ENCODE measurements at places on chromosomes 7 and 10. TPM values are rescaled to one million over a fixed set of nuclear protein-coding genes. Genes with fewer than 3 reads are reported as not detected.
A peak's percentile ranks its signal among the peaks of the same experiment; 100 is the strongest.

The PRKCQ gene
- 14.7 TPM for polyA plus RNA-seq

The MMP21 gene
- polyA plus RNA-seq, result 0.44 TPM

The SMC3 gene
- polyA plus RNA-seq, result 31.4 TPM

The CASP2 gene
- 19.5 TPM for polyA plus RNA-seq

The GPR15LG gene
- not detected for polyA plus RNA-seq

The RSPH10B2 gene
- polyA plus RNA-seq, result 0.10 TPM

The FASTK gene
- polyA plus RNA-seq, result 90.1 TPM

The IDI1 gene
- 49.1 TPM for polyA plus RNA-seq

The VPS37D gene
- polyA plus RNA-seq, result 3.7 TPM

The CFAP43 gene
- polyA plus RNA-seq, result 0.11 TPM

The MASTL gene
- 9.7 TPM for polyA plus RNA-seq

- no peak for DNase-seq
Observed at GRCh38 chr7:81803267-81803666, 33.4 kb upstream of the HGF start.

DNA sequence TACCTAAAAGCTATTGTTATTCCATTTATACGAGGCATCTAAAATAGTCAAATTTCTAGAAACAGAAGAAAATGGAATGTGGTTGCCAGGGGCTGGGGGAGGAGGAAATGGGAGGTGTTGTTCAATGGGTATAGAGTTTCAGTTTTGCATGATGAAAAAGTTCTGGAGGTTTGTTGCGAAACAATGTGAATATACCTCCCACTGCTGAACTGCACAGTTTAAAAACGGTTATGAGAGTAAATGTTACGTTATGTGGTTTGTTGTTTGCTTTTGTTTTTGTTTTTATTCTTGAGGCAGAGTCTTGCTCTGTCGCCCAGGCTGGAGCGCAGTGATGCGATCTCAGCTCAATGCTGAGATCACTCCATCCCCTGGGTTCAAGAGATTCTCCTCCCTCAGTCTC, 64.9 kb upstream of the NRBF2 start:
- DNase-seq, result no peak

DNA sequence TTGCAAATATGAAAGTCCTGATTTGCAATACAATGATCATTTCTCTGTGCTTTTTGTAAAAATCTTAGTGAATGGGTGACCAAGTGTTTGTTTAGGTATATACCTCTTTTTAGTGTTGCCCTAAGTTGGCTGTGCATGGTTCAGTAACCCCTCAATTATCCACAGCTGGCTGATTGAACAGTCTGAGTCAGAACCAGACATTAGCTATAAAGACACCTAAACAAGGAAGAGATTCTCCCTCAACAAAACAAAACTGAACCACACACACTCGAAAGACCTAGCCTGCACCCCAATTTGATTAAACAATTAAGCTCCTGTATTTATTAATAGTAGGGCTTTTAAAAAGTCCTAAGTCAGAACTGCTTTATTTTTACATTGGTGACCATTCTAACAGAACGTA, 2.8 kb downstream of the RSBN1L start:
- DNase-seq, result no peak

DNA sequence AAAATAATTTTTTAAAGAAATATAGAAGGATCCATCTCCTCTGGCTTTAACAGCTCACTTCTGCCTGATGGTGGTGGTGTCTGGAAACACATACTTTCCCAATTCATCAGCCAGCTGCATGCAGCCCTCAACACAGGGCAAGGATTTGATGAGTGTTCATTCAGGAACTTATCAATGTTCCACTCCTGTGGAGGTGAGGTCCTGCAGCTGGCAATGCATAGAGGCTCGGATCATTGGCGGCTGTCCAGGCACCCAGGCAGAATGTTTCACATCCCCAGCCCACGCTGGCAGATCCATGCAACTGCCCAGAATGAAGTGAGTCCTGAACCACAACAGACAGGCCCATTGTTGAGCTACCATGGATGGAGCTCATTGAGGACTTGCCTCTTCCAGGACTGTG, 55.2 kb upstream of the KCNMA1 start:
- no peak for DNase-seq

DNA sequence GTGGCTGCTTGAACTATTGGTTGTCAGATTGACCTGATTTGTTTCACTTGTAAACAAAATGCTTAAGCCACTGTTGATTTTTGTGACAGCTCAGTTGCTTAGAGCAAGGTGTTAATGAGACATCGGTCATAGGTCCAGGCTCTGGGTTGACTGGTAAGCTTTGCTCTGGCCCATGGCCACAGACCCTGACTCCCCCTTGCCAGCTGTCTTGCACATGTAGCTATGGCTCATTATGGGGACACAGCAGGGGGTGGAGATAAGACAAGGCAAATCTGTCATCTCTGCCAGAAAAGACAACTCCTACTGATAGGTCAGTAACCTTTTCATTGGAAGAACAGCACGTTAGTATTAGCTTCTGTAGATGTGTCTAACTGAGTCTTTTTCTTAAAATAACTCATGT, 95.3 kb downstream of the KAT6B start:
- DNase-seq, result no peak

DNA sequence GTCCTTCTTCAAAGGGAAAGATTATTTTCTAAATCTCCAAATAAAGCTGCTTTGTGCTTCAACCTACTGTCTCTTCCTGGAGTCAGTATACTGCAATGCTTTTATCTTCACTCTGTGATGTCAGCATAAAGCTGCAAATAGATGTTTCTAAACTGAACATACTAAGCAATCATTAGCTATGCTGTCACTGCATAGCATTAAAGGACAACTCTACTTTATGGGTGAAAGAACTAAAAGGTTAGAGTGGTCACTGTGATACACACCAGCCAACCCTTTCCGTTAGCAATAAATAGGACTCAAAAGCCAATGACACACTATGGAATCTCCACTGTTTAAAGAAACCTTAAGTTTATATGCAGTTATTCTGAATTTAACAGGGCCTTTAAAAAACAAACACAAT, 1.8 kb downstream of the CCDC186 start:
- peak; percentile 35 for DNase-seq

DNA sequence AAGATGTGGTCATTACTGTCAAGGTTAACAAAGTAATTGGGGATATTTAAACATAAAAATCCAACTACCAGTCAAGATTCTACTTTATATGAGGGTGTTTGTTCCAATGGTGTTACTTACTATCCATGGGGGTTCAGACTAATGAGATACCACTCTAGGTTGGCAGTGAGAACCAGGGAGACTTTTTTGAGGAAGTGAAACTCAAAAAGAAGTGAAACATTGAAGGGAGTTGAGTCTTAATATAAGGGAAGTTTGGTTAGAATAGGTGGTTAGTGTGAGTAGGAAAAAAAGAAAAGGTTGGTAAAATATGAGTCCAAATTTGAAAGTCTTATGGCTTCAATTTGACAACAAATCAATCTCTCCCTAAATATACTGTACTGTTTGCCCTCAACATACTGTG, 123.6 kb upstream of the ANK3 start:
- no peak for DNase-seq

- peak; percentile 28 for DNase-seq
Observed at GRCh38 chr10:62666275-62666674, 138.2 kb upstream of the ADO start.

DNA sequence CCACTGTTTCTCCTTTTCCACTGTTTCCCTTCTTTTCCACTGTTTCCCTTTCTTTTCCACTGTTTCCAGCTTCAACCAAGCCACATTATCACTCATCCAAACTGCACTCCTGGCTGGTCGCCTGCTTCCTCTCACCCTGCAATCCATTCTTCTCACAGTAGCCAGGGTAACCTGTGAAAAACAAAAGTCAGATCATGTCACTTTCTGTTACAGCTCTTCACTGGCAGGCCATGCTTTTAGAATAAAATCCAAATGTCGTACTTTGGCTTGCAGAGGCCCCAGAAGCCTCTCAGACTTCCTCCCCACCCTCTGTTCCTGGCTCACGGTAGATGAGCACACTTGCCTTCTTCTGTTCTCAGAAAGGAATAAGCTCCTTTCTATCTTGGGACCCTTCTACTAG, 33.9 kb downstream of the STARD3NL start:
- DNase-seq, result peak; percentile 84

- no peak for DNase-seq
Observed at GRCh38 chr10:114753126-114753525, 68.5 kb upstream of the FHIP2A start.

GRCh38 chr7:47180516-47180826, 401.4 kb downstream of the TNS3 start:
- DNase-seq, result no peak

DNA sequence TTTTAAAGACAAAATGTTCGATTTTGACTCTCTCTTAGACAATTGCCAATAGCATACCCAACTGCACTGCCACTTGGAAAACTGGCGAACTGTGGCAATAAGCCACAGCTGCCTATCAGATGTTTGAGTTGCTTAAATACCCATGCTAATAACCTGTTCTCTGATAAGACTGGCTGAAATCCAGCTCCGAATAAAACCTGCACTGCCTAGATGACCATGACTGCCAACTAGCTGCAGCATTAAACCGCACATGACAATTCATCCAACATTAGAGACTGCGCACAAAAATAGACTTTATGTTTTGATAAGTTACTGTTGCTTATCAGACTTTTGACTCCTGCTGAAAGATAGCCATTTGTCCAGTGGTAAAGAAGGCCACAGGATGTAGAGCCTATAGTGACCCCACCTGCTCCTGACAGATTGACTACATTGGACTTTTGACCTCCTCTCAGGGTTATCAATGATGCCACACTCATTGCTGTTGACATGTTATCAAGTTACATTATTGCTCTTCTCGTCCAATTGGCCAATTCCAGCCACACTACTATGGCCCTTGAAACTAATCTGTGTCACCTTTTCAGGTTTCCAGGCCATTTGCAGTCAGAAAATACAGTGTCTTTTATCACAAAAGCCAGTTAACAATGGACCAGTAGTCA, 299.0 kb downstream of the HGF start:
- no peak for DNase-seq

DNA sequence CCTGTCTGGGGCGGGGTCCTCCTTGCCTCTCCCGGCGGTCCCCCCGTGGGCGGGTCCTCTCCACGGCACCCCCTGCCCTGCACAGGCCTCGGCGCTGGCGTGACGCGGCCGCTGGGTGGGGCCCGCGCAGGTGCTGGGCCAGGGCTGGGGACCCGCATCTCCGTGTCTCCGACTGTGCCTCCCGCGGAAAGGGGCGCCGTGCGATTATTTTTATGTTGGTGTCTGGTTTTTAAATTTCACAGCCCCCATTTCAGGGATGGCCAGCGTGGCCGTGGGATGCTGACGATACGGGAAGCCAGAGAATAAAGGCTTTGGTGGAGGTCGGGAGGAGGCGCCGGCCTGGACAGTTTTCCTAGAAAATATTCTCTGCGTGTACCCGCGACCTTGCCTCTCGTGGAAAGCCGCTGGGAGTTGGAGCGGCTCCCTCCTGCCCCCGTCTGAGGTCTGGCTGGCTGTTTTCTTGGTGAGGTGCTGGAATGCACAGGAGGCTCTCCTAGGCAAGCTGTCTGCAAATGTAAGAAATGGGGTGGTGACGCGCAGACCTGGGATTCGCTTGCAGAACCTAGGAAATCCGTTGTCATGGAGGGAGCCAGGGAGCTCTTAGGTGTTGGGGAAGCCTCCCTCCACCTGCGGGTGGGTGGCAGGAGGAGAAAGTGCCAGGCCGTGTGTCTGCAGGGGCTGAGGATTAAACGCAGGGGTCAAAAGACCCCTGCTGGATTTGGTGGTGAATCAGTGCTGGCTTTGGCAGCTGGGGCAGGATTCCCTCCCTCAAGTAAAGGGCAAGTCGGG, 28.7 kb upstream of the JAKMIP3 start:
- peak; percentile 12 for DNase-seq

GRCh38 chr7:127107601-127108007, 145.1 kb downstream of the GRM8 start:
- DNase-seq, result peak; percentile 70

DNA sequence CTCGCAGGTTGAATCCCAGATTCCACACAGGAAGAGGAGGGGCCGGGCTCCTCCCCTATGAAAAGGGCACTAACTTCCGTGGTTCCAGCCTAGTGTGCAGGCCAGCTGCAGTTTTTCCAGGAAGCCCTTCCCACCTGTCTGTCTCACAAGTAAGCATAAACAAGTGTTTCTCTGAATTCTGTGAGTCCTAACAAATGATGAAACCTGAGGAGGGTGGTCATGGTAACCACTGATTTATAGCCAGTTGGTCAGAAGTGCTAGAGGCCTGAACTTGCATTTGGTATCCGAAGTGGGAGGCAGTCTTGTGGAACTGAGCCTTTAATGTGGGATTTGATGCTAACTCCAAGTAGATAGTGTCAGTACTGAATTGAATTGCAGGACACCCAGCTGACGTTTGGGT, 54.7 kb upstream of the STEAP4 start:
- DNase-seq, result no peak

DNA sequence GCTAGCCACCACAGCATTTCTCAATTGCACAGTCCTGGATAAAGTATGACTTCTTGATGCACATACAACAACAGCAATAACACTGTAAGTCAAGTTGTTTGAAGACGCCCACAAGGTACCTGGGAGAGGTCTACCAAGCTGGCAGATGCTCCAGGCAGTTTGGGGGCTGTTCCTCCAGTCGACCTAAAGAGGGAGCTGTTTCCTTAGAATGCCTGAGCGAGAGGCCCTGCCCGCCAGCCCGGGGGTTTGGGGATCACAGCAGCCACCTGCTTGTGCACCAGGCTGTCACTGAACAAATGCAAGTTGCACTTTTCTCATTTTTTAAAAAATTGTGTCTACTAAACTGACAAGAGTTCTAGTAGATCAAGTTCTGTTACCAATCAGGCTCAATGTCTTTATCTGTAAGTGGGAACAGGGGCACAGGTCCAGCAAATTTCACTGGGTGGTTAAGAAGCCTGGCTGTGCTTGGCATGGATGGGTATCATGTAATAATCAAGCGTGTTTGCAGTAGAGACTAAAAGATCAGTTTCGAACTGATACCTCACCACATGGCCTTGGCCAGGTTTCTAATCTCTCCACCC, 193.8 kb upstream of the ADO start:
- DNase-seq, result peak; percentile 57

- DNase-seq, result no peak
Observed at GRCh38 chr7:19674266-19674960, 34.4 kb downstream of the POLR1F start.

DNA sequence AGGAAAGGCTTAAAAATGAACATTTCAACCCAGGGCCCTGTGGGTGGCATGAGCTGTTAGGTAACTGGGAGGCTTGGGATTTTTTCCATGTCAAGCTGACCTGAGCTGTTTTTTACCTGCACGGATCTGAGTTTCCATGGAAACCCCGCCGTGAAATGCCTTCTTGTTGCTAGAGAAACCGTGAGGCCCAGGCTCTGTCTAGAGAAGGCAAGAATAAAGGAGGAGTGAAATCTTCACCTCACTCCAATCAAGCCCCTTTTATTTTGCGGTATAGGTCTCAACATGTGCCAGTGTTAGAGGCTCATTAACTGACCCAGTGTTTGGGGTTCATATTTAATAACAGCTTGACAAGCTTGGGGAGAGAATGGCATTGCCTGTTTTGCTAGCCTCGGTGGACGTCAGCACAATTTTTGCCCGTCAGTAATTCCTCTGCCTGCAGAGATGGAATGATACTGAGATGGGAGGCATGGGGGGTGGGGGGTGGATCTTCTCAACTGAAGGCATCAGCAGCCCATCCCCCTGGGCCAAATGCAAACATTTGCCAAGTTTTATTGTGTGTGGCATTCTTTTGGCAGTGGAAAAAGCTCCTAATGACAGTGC, 48.9 kb upstream of the PDCD4 start:
- DNase-seq, result peak; percentile 33
